Fibroblast of the conjunctiva (primary cell): ENCODE measurements at places on chromosomes 16 and 17.
A peak's percentile ranks its signal among the peaks of the same experiment; 100 is the strongest.

DNA sequence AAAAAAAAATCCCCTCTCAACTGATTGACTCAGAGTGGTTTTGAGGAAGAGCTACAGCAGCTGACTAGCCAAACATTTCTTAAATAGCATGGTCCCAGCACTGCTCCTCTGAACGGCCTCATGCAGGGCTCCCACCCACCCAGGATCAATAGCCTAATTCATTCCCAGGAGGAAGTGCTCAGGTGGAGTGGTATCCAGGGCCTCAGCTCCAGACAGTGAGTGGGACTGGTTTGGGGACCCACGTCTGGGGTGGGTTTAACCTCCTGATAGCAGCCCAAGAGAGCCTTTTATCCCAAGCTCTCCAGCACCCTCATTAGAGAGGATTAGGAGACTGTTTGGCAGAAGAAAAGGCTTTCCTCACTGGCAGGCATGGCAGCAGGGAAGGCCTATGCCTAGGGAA, 68.5 kb upstream of the CDH5 start:
- DNase-seq: no peak

GRCh38 chr17:79108232-79108850, 33.7 kb downstream of the ENGASE start:
- no peak for DNase-seq

- no peak for DNase-seq
Measured at GRCh38 chr17:73968680-73969079, 234.8 kb upstream of the RPL38 start.

DNA sequence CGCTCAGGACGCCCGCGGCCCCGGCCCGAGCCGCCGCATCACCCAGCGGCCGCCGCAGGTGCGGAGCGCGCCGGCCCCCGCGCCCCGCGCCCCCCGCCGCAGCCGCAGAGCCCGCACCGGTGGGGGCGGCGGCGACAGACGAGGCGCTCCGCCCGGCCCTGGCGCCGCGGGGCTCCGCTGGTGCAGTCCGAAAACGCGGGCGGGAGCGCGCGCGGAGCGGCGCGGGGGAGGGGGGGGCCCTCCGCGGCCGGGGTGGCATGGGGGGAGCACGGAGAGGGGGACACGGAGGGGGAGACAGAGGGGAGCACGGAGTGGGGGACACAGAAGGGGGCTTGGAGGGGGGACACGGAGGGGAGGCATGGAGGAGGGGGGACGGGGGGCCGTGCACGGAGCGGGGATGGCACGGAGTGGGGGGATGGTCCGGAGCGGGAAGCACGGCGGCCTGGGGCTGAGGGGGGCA, at the start of gene AATK:
Gene AATK (minus strand): TSS at position 189 of the 460 bp plus-strand sequence. CDS start 229 bp downstream, outside the sequence.
- no peak for DNase-seq

GRCh38 chr17:42338427-42338985, 49.7 kb downstream of the STAT3 start:
- no peak for DNase-seq

DNA sequence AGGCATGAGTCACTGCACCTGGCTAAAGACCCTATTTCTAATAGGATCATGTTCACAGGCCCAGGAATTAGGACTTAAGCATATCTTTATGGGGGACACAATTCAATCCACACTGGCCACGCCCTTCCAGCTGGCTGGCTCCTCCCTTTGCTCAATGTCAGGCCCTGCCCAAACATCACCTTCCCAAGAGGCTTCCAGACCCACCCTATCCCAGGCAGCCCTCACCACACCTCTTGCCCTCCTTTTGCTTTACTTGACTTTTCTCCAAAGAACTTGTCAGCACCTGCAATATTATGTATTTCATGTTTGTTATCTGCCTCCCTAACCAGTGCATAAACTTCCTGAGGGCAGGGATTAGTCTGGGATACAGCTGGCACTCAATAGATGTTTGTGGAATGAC, 109.6 kb upstream of the CDH5 start:
- DNase-seq: no peak

- DNase-seq: peak; percentile 90
Measured at GRCh38 chr16:11833951-11834695, 17.2 kb downstream of the RSL1D1 start.
